ENCODE measurements at places on chromosomes 12 and 14. TPM values are rescaled to one million over a fixed set of nuclear protein-coding genes. Genes with fewer than 3 reads are reported as not detected.

Gene LAG3
- 0.64 TPM for total RNA-seq

Gene SRSF9
- total RNA-seq: 206 TPM

Gene HECTD4
- 39.4 TPM for total RNA-seq

Gene CALCOCO1
- total RNA-seq: 187 TPM

Gene FAM181A
- not detected for total RNA-seq

Gene ARHGDIB
- 82.3 TPM for total RNA-seq

Gene MYF5
- total RNA-seq: not detected

Gene EML1
- total RNA-seq: 22.2 TPM

Gene KRT77
- total RNA-seq: not detected

Gene TAS2R9
- total RNA-seq: not detected

Gene DHH
- total RNA-seq: 0.51 TPM

Gene TSHR
- total RNA-seq: 0.06 TPM

Data from adrenal gland (tissue), 19 donors.